ENCODE measurements at places on chromosomes 1 and 21. TPM values are rescaled to one million over a fixed set of nuclear protein-coding genes. Genes with fewer than 3 reads are reported as not detected.

The FMO3 gene
- total RNA-seq: not detected

The FAM72B gene
- 15.0 TPM for total RNA-seq

The HTR1D gene
- 4.7 TPM for total RNA-seq

The APOBEC4 gene
- not detected for total RNA-seq

The OR2L5 gene
- not detected for total RNA-seq

The C1orf115 gene
- 6.0 TPM for total RNA-seq

The TMPRSS2 gene
- total RNA-seq: 7.1 TPM

Measured in GM23338 (cell line).